ENCODE measurements at places on chromosomes 1 and 21. TPM values are rescaled to one million over a fixed set of nuclear protein-coding genes. Genes with fewer than 3 reads are reported as not detected.

Gene VASH2
- 0.25 TPM for total RNA-seq

Gene TNFSF4
- total RNA-seq = 1.5 TPM

Gene NTMT2
- not detected for total RNA-seq

DNA sequence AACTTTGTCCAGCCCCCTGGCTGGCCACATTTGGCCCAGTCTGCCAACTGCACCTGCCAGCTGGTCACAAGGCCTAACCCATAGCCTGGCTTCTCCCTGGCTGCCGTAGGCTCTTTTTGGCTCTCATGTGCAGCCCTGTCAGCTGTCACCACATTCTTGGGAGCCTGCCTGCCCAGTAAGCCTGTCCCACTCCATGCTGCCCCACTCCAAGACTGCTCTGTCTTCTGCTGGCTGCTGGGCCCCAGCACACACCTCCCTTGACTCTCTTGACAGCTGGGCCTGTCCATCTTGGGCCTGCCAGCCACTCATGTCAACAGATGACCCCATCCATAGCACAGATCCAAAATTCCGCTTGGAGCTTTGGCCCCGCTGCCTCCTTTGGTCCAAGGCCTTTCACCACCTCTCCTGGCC, 74.3 kb upstream of the EDN2 start:
- no peak for DNase-seq

DNA sequence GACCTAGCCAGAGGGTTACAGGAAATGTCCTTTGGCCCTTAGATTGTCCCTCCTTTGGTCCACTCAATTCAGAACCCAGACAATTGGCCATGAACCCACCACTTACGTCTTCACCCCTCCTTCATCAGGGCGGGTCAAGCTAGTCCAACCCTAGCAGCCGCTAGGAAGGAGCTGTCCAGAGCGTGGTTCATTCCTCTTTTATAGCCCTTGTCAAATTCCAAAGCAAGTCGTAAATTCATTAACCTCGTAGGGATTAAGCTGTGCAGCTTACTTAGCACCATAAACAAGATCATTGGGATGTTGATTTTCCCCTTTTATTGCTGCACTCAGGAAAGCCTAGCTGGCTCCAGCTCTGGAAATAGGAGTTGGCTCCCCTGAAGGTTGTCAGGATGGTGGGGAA, 90.1 kb downstream of the TMEM53 start:
- no peak for DNase-seq

GRCh38 chr1:101410048-101410878, 173.4 kb downstream of the S1PR1 start:
- DNase-seq = peak; percentile 53

- no peak for DNase-seq
These were observed 260.6 kb upstream of the VAMP3 start for GRCh38 chr1:7510389-7510931.
